ENCODE measurements at places on chromosomes 6 and 20.
A peak's percentile ranks its signal among the peaks of the same experiment; 100 is the strongest.

GRCh38 chr6:116335612-116336215, 35.0 kb upstream of the DSE start:
- no peak for DNase-seq

DNA sequence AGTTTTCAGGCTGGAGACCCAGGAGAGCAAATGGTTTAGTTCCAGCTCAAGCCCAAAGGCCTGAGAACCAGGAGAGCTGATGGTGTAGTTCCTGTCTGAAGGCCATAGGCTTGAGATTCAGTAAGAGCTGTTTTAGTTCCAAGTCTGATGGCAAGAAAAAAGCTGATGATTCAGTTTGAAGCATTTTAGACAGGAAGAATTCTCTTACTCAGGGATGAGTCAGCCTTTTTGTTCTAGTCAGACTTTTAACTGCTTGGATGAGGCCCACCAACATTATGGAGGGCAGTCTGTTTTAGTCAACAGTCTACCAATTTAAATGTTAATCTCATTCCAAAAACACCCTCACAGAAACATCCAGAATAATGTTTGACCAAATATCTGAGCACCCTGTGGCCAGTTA, 2.5 kb downstream of the ZSCAN26 start:
- DNase-seq: no peak

GRCh38 chr6:154071711-154072110, 32.7 kb downstream of the OPRM1 start:
- DNase-seq: no peak

- DNase-seq: no peak
These were observed 82.2 kb upstream of the SLC2A12 start for GRCh38 chr6:134134654-134135053.

- DNase-seq: no peak
These were observed 591.0 kb upstream of the GJE1 start for GRCh38 chr6:141541581-141542324.

GRCh38 chr6:29982097-29982496, 39.8 kb downstream of the HLA-A start:
- DNase-seq: no peak

GRCh38 chr6:105851113-105851580, 235.0 kb upstream of the PRDM1 start:
- no peak for DNase-seq

GRCh38 chr20:50794181-50794845, 548 bp upstream of the BCAS4 start:
- no peak for DNase-seq

GRCh38 chr6:35876902-35877301, 44.0 kb downstream of the SRPK1 start:
- DNase-seq: no peak

GRCh38 chr20:51463998-51464397, 78.5 kb downstream of the NFATC2 start:
- DNase-seq: no peak

DNA sequence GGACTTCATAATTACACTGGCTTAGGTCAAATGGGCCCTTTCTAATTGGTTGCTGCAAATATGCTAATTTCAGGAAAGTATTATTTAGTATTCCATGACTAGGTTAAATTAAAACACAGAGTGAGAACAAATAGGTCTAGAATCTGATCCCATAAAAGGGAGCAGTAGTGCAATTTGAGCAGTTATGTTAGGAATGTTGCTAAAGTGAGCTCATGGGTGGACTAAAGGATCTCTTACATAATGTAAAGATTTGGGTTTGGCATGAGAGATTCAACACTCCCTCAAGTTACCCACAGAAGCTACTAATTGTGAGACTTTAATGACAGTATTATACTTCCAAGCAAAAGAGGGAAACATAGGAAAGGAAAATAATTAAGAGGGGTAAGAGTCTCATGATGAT, 109.1 kb downstream of the C6orf58 start:
- no peak for DNase-seq

GRCh38 chr20:45792317-45793118, 764 bp downstream of the DNTTIP1 start:
- DNase-seq: peak; percentile 17

- DNase-seq: no peak
These were observed 5.7 kb upstream of the PARD6B start for GRCh38 chr20:50725724-50726005.

- DNase-seq: no peak
These were observed 77.7 kb upstream of the SLC22A23 start for GRCh38 chr6:3534599-3534998.

DNA sequence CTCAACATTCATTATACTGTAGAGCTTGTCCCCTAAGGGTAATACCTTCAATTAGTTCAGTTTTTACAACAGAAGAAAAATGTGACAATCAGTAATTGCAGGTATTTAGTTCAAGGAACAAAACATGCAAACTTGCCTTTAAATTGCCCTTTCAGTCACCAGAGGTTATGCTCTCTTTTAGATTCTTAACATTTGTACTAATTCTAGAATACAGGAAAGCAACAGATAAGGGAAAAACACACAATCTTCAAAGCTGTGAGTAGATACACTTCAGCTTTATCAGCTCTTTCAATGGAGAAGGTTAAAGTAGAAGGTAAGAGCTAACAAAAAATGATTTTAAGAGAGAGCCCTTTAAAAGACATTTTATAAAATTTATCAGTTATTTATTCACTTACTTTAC, 173.1 kb downstream of the HS3ST5 start:
- DNase-seq: no peak

GRCh38 chr6:158939255-158940159, 60.5 kb downstream of the RSPH3 start:
- DNase-seq: no peak

- DNase-seq: no peak
These were observed 102.5 kb downstream of the PPP1R14C start for GRCh38 chr6:150245148-150245935.

- no peak for DNase-seq
These were observed 816.3 kb downstream of the DHX35 start for GRCh38 chr20:39778431-39778830.

GRCh38 chr20:17497821-17498580, 33.2 kb downstream of the BFSP1 start:
- DNase-seq: no peak

DNA sequence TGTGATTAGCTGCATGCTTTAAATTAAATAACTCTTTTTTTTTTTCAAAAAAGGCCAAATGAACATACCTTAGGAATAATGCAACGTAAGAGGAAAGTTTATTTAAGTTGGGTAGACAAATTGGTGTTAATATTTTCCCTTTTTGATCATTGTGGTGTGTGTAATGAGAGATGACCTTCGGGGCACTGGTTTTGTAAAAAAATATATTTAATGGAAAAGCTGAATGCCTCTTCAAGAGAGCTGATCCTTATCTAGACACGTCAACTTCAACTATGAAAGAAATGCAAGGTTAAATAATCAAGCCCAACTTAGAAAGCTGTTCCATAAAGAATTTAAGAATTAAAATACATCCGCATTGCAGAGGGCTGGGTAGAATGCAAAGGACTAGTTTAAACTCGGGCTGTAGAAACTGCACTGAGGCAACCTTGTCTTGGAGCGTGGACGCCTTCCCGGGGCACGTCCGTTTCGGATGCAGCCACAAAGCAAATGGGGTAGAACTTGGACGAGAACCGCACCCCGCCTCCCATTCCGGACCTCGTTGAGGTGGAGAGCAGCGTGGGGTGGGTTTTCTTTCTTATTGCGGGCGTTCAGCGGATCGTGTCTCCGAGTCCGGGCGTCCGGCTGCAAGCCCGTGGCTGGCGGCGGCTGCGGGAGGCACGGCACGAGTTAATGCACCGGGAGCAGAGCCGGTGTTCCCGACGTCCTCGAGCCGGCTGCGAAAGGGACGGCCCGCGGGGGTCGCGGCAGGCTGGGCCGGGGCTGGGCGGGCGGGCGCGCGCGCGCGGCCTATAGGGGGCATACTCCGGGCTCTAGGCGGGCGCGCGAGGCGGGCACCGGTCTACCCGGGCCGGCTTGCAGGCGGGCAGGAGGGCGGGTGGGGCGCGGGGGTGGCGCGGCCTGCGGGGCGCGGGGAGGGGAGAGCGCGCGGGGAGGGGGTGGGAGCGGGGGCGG, 1.9 kb downstream of the JARID2 start:
- DNase-seq: peak; percentile 55

- no peak for DNase-seq
These were observed 87.4 kb downstream of the NOL4L start for GRCh38 chr20:32497589-32498224.

DNA sequence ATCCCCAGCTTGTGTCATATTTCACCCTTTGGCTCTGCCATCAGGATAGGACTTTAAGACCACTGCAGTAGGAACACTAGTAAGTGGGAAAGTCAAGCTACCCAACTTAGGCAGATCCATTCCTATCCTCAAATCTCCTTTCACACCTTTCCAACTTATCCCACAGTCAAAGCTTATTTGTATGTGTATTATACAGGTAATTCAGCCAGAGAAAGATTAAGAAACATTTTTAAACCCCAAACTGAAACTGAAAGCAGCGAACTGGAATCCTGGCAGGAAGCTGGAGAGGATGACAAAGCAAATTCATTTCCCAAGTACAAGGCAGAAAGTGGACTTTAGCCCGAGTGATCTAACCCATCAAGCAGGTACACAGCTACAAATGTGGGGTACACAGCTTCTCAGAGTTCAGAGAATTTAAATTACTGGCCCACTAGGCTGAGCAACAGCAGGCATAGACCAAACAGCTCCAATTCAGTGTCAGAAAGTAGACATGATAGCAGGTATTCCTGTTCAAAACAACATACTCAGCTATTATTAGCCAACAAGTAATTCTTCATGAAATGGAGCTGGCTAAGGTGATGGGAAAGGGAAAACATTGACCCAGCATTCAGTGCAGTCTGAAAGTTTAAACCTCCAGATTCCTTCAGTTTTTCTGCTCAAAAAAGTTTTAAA, 39.1 kb downstream of the ILRUN start:
- peak; percentile 28 for DNase-seq

DNA sequence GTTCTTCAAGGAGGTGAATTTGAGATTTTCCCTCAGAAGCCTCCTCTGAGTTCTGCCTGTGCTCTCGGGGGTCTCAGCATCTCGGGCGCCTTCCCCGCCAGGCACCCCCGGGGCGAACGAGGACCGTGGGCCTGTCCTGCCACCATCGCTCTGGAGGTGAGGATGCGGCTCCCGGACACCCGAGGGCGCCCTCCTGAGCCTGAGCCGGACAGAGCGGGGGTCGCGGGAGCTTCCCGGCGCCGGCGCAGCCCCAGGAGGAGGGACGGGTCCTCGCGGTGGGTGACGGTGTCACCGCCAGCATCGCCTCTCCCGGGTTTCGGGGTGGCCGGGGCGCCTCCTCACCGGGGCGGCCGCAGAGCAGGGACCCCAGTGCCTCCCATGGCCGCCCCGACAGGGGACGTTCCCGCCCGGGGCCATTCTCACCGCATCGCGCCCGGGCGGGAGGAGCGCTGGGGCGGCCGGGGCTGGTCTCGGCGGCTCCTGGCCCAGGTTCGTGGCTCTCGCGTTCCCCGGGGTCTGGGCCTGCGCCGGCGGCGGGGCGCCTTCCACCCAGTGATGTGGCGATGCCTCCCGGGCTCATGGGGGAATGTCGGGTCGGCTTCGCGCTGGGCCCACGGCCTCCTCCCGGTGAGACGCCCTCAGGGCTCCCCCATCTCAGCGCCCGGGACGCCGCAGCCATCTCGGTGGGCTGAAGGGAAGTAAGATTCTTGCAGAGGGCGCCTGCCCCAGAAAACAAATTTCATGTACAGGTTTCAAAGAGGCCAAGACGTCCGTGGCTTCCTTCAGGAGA, 210.5 kb downstream of the ERMARD start:
- DNase-seq: no peak

DNA sequence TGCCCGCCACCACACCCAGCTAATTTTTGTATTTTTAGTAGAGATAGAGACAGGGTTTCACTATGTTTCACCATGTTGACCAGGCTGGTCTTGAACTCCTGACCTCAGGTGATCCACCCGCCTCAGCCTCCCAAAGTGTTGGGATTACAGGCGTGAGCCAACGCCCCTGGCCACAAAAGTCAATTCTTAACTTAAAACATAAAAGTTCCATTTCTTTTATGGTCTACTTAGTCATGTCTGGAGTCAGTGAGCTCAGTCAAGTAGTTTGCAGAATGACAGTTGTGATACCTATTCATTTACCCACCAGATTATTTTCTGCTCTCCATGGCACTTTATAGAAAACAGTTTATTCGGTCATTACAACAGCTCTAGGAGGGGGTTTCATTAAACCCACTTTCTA, 103.1 kb upstream of the ESR1 start:
- DNase-seq: no peak

DNA sequence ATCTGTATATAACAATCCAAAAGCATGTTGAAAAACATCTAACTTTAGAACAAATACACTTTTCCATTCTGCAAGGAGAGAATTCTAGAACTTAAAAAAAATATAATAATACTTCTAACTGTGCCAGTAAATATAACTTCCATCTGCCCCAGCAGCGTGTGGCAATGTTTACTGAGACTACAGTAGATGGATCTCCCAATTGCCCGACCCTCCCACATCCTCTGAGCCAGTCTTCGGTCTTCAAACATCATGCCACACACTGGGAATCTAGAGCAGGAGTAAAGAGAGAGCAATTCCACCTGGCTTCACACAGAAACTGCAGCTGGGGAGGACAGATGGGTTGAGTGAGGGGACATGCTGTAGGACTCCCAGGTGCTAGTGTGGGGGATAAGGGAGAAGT, 121.3 kb upstream of the NHSL1 start:
- no peak for DNase-seq

- DNase-seq: peak; percentile 57
These were observed 23.7 kb downstream of the PEX7 start for GRCh38 chr6:136846046-136846445.

GRCh38 chr6:159806021-159806458, 6.0 kb downstream of the PNLDC1 start:
- no peak for DNase-seq

GRCh38 chr6:156885562-156885961, 108.4 kb downstream of the ARID1B start:
- no peak for DNase-seq

DNA sequence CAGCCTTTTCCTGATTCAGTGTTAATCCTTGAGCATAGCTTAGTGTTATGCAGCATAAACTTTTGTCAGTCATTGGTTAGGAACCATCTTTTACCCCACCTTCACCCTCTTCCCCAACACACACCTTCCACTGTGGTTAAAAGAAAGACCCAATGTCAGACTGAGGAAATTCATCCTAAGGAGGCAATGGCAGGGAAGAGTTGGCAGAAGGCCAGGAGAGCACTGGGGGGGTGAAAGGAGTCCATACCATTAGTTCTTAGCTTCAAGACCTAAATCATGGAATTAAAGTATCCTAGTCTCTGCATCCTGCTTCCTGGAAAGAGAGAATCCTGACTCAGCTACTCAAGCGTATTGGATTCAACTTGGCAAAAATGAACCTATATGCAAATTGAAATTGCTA, 16.9 kb upstream of the TAB2 start:
- no peak for DNase-seq

GRCh38 chr6:46327779-46328178, 157.0 kb upstream of the ENPP5 start:
- no peak for DNase-seq
